ENCODE measurements at places on chromosomes 7 and 10.
A peak's percentile ranks its signal among the peaks of the same experiment; 100 is the strongest.

GRCh38 chr7:54409917-54410316 is 132.3 kb upstream of the VSTM2A start:
- no peak for DNase-seq

- peak; percentile 46 for DNase-seq
Observed at GRCh38 chr7:99312316-99313203, 13.1 kb upstream of the ARPC1A start.

GRCh38 chr7:94115316-94115715 is 111.2 kb upstream of the BET1 start:
- no peak for DNase-seq

DNA sequence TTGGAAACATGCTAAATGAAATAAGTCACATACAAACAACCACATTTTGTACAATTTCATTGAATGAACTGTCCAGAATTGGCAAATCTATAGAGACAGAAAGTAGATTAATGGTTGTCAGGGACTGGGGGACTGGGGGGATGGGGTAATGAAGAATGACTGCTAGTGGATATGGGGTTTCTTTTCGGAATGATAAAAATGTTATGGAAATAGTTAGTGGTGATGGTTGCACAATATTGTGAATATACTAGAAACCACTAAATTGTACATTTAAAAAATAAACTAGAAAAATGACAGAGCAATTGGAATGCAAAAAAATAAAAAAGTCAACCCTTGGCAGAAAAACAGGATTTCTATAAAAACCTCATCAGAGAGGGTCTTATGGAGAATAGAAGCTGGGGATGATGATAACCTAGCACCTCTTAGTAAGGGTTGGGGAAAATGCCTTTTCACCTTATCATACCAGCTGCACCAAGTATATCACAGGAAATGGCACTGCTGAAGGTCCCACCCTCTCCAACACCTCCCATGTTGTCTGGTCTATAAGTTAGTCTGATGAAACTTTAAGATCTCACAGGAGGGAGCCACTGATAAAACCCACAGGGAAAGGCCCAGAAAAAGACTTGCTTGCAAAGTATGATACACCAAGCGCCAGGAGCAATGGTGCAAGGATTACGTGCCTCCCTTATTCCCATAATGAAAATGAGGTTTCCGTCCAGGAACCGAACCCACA is 23.1 kb upstream of the JAZF1 start:
- no peak for DNase-seq

- DNase-seq: no peak
Observed at GRCh38 chr7:2444476-2444875, 31.7 kb downstream of the GRIFIN start.

GRCh38 chr10:102644646-102645387 is 538 bp downstream of the TRIM8 start:
- DNase-seq: peak; percentile 70

GRCh38 chr10:125768219-125768855 is 7.3 kb downstream of the MMP21 start:
- DNase-seq: no peak

DNA sequence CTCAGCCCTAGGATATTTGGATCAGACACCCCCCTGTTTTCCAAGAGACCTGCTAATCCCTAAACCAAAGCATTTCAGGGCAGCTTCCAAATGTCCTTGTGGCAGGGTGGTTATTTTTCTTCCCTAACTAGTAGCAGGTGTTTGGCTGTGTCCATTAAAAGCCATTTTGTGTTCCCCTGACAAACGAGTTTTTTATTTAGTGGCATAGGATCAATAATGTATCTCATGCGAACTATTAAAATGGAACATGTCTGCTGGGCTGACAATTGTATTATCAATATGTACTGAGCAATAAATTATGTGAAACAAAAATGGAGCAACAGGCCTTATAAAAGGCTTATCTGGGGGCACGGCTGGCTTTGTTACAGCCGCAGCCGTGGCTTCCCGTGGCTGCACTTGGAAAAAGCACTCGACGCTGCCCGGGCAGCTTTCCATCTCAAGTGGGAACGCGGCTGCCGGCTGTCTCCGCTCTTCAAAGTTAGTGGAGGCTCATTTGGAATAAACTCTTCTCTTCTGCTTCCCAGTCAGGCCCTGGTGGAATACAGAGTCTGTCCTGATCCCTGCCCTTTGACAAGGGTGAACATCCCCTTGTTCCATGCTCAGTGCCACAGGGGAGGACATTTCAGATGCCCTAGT is 554.3 kb downstream of the TYW1 start:
- DNase-seq: no peak

GRCh38 chr10:31972519-31973041 is 43.9 kb upstream of the ARHGAP12 start:
- no peak for DNase-seq

DNA sequence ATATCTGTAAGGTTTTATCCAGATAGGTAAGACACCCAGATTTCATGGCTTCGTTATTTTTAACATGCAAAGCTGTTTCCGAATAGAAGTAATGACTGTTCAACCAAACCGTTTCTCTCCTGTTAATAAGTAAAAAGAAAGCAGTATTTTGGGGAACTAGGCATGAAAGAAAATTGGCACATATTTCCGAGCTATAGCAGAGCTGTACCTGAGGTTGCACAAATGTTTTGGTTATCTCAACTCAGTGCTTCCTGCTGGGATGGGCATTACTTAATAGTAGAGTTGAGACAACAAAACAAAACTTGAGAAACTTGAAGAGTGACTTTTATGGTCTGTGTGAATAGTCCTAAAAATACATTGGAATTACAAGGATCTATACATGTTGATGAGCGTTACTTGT is 564.3 kb upstream of the SORCS1 start:
- DNase-seq: no peak

DNA sequence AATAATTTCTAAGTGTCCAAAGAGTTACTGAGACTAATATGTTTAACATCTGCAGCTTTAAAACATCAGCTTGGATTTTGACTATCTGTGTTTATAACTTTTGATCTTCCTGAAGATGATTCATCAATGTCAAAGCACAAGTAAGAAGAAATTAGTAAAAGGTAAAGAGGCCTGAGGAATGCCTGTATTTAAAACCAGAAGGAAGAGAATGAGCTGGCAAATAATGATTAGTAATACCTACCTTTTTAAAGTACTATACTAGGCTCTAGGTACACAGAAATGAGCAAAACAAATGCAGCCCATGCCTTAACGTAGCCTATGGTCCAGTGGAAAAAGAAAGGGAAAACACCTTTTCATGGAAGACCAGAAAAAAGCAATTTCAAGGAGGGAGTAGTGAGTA is 158.0 kb downstream of the KCND2 start:
- DNase-seq: no peak

DNA sequence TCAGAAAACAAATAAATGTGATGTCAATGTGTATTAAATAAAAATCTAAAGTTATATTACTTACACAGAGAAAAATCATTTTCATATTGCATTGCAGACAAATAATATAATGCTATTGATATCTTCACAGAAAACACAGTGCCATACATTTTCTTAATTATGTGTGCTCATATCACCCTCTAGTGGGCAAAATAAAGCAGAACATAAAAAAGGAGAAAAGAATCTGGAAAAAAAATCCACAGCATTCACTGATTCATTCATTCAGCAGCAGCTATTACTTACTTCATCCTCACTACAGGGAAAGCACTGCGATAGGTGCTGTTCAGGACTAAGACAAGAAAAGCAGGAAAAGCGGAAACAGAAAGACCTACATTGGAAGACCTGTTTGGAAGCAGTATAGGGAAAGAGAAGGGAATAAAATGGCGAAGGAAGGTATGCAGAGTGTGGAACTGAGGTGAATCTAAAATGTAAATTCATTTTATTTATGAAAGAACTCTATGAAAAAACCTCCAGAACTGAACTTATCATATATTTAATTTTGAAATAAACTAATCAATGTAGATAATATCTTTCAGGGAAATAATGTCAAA is 73.2 kb downstream of the POT1 start:
- no peak for DNase-seq

DNA sequence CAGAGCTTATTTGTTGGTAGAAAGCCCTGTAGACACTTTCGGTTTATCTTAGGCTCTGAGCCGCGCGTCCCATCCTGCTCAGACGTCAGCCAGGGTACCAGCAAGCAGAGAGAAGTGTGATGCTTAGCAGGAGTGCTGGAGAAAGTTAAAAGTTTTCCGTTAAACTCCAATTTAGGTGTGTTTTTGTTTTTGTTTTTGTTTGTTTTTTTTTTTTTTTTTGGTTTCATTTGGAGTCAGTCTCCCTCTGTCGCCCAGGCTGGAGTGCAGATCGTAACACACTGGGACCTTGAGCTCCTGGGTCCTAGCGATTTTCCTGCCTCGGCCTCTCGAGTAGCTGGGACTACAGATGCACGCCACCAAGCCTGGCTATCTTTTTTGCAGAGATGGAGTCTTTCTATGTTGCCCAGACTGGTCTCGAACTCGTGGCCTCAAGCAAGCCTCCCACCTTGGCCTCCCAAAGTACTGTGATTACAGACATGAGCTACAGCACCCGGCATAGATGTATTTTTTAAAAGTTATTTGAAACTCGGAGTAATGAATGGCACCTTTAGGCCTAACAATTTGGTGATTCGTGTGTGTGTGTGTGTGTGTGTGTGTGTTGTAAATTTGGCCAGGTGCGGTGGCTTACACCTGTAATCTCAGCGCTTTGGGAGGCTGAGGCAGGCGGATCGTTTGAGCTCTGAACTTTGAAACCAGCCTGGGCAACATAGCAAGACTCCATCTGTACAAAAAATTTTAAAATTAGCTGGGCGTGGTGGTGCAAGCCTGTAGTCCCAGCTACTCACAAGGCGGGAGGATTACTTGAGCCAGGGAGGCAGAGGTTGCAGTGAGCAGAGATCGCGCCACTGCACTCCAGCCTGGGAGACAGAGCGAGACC is 1.3 kb upstream of the HIP1 start:
- DNase-seq: no peak

GRCh38 chr7:80681272-80681885 is 42.9 kb downstream of the CD36 start:
- no peak for DNase-seq

- DNase-seq: no peak
Observed at GRCh38 chr7:147069771-147070170, 953.2 kb downstream of the CNTNAP2 start.

DNA sequence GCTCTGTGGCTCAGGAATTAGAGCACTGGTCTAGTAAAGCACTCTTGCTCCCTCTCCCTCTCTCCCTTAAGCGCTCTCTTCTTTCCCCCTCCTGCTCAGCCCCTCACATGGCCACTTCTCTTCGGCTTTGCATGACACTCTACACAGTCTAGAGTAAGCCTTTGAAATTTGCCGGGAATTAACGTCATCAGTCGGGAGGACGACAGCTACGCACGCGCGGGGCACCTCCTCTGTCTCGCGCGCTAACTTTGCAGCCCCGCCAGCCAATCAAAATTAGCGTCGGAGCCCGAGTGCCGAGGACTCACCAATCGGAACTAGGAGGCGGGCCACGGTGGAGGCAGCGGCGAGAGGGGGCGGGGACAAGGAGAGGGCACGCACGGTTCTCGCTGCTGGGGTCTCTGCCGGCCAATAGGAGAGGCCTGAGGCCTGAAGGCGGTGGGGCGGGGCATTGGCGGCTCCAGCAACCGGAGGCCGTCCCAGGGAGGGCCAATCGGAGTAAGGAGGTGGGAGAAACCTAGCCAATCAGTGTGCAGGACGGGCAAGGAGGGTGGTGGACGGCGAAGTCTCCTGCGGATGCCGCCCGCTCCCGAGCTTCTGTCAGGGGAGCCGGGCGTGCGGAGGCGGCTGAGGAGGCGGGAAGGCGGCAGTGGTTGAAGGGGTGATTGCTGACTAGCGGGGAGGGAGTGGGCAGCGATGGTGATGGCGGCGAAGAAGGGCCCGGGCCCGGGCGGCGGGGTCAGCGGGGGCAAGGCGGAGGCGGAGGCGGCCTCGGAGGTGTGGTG is at the start of gene AGFG2:
AGFG2 (plus strand) TSS at position 550 of the 782 bp plus-strand sequence; CDS start at position 694, 144 bp downstream.
- DNase-seq: peak; percentile 100

DNA sequence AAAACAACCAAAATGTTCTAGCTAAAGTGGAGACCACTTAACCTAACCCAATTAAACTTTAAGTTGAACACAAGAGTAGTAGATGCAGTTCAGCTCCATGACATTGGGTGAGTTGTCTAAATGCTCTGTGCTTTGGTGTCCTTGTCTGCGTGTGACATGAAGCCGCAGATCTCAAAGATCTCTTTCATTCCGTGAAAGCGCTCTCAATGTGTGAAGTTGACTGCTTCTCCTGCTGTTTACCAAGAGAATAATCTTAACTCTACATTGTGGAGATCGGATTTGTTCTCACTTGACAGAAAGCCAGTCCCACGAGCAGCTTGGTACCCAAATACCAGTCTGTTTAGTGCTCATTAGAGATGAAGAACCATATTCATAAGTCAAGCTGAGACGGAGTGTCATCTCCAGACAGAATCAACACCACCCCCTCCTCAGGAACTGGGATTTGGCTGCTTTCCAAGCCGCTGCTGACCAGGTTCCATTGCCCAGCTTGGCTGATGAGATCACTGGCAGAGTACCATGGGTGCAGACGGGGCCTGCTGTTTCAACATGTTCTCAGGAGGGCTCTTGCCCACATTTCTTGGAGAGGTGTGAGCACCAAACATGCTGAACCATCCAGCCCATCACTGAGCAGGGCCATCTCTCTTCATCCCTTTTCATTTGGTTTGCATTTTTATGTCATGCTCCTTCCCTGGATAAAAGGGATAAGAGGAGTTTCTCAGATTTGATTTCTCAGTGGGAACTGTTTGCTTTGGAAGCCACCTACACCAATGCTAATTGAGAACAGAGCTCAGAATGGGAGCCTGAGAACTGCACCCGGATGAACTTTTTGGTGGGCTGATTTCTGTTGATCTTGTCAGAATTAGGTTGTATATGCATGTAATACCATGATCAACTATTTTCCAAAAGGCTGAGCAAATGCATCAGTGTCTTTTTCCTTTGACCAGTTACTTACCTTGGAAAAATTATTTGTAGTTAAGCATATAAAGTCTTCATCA is 95.8 kb upstream of the AGBL3 start:
- no peak for DNase-seq

- DNase-seq: no peak
Observed at GRCh38 chr7:123341102-123341501, 141.3 kb upstream of the SLC13A1 start.

DNA sequence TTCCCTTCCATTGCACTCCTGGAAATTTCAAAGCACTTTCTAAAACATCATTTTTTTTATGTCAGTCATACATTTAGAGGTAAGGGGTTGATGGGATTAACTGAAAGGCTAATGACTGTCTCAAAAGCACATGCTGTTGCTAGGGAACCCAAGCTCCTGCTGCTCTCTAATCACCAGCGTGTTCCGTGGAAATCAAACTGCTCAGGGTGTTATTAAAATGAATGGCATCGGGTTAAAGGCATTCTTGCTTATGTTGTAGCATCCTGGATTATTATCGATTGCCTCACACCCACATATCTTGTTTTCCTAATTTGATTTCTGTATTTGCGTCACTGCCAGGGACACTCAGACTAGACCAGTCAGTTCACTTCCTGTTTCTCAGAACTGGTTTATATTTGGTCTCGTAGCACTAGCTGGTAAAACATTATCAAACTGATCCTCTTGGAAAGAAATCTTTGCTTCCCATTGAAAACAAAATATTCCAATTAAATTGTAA is 216.5 kb upstream of the MKLN1 start:
- DNase-seq: no peak

GRCh38 chr10:87670586-87670985 is 10.9 kb downstream of the PAPSS2 start:
- DNase-seq: no peak

All from stimulated activated CD4-positive, alpha-beta T cell treated with anti-CD3 and anti-CD28 coated beads, TNF-alpha, amount 100 ng/mL, for 48 hours (primary cell).